ENCODE measurements at places on chromosomes 16 and 17.

- no peak for DNase-seq
Measured at GRCh38 chr16:22635357-22635761, 124.7 kb downstream of the NPIPB5 start.

DNA sequence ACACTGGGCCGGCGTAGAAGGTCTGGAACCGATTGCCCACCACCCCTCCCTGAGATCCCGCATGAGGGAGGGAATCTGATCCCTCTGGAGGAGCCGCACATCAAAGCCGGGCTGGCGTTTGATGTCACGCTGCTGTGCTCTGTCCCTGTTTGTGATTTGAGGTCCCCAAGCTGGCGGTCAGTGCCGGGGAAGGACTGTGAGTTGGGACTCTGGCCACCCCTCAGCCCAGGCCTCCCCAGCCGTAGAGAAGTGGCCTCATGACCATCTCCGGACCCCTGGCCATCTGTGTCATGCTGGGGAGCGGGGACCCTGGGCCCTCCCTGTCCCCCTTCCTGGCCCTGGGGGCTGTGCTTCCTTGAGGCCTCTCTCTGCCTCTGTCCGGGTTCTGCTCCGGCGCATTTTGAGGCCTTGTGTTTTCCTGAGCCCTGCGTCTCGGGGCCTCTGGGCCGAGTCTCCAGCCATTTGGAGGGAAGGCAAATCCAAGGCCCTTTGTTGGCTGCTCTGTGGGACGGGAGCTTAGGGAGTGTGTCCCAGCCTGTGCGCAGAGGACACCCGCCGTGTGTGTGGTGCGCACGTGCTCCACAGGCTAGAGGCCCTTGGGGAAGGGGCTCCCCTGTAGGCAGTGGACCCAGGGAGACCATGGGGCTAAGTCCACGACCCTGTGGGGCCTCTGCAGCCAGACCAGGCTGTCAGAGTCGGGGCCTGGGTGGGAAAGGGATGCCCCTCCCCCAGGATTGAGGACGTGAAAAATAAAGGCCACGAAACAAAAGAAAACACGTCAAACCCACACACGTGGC lies 15.1 kb downstream of the ASPSCR1 start:
- DNase-seq: no peak

- DNase-seq: no peak
Measured at GRCh38 chr16:29705030-29705429, 26.1 kb downstream of the QPRT start.

- no peak for DNase-seq
Measured at GRCh38 chr16:87295259-87295658, 21.9 kb downstream of the C16orf95 start.

- no peak for DNase-seq
Measured at GRCh38 chr17:39737206-39737759, 455 bp upstream of the GRB7 start.
